Caki2 (cell line): ENCODE measurements at places on chromosomes 13 and 19.

DNA sequence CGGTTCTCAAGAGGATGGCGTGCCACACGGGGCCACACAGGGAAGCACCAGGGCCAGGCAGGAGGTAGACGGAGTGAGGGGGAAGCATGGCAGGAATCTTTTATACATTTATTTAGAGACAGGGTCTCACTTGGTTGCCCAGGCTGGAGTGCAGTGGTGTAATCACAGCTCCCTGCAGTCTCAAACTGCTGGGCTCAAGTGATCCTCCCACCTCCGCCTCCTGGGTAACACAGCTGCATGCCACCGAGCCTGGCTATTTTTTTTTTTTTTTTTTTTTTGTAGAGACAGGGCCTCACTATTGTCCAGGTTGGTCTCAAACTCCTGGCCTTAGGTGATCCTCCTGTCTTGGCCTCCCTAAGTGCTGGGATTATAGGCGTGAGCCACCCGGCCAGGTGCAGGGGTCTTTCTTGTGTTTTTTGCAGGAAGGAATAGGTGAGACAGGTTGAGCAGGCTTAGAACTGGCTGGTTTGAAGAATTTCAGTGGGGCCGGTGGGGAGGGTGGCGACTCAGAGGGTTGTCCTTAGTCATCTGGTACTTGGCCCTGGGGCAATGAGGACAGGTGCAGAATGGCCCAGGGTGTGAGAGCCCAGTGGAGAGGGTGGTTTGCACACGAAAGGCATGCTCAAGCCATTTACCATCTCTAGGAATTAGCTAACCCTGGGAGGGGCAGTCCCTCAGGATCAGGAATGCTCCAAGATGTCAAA lies 7.6 kb downstream of the SSC5D start:
- DNase-seq, result no peak

DNA sequence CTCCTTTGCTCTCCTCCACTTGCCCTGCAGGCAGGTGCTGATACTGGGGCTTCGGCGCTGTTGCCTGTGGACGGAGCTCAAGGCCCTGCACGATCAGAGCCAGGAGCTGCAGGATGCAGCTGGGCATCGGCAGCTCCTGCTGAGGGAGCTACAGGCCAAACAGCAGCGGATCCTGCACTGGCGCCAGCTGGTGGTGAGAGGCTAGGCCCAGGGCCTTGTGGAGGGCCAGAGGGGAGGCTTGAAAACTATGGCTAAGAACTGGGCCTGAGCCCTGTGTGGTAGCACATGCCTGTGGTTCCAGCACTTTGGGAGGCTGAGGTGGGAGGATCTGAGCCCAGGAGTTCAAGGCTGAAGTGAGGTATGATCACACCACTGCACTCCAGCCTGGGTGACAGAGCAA lies 6.3 kb downstream of the HAUS5 start:
- DNase-seq, result no peak

DNA sequence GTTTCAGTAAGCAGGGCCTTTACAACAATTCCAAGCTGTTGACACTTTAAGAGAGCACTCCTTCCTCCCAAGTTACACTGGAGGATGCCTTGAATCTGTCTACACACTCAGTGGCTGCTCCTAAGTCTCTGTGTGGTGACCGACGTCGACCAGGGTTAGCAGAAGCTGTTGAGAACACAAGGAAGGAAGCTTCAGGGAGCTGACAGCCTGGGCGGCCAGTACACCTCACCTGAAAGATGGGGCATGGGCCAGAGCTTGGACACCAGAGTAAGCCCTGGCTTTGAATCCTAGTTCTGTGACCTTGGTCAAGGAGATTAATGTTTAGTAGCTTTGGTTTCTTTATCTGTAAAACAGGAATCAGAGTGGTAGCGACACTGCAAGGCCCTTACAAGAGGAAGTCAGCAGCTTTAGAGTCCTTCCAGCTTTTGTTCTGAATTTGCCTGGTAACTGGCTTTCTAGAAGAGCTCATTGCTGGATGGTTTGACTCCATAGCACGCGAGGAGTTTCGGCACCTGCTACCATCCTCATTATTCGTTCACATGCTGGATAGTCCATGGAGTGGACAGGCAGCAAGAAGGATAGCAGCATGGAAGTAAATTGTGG lies 214.2 kb downstream of the FGF9 start:
- no peak for DNase-seq

- DNase-seq, result no peak
These were observed 52.0 kb upstream of the TNFRSF19 start for GRCh38 chr13:23518231-23518630.

DNA sequence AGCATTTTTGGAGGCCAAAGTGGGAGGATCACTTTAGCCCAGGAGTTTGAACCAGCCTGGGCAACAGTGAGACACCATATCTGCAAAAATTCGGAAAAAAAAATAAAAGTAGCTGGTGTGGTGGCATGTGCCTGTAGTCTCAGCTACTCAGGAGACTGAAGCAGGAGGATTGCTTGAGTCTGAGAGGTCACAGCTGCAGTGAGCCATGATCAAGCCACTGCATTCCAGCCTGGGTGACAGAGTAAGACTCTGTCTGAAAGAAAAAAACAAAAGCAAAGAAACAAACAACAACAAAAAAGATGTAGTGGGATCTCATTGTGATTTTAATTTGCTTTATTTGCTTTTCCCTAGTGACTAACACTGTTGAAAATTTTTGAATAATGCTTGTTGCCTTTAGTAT lies 394.7 kb upstream of the KLHL1 start:
- no peak for DNase-seq

DNA sequence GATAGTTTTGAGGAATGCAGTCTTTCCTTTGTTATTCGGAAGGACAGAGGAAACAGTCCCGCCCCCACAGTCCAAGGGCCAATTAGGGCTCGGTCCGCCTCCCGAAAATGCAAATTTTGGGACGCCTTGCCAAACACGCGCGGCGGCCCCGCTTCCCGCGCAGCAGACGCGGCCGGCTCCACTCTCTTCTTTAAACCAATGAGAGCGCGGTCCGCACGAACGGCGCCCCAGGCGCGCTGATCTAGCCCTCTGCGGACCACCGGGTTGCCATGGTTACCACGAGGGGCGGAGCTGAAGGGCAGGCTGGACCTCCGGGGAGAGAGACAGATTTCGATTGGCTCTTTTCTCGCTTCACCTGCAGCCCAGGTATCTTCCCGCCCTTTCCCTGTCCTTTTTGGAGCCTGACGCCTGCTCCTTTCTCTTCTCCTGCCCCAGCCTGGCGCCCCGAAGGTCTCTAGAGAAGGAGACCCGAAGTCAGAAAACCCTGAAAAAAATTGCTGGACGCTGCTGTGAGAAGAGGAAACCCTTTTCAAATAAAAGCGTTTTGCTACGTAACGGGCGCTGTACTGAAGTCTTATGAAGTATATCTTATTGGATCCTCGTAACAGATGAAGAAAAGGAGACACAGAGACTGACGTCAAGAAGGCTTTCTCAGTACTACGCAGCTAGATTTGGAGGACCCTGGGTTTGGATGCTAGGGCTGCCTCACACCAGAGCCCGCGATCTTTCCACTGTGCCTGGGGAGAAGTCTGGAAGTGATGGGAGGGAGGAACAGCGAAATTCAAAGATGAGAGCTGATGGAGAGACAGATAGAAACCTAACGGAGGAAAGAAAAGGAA lies 2.0 kb downstream of the PTH2 start:
- DNase-seq, result peak; percentile 61

DNA sequence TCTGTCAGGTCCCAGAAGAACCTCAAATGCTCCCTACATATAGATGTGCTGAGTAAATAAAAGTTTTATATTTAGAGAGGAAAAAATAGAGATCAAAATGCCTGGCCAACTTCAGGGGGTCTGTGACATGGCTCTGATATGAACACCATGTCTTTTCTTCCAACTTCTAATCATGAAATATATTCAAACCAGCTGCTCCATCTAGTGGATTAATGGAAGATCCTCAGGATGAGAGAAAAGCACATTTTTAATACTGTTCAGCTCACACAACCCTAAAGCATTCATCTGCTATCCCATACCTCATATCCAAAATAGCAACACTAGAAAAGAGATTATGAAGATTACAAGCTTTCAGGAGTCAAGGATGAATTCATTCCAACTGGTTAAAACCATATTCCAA lies 56.0 kb upstream of the DOCK9 start:
- DNase-seq, result peak; percentile 2

GRCh38 chr19:11856596-11857250 lies 8.2 kb downstream of the ZNF439 start:
- DNase-seq, result no peak

GRCh38 chr13:95217920-95218830 lies 83.1 kb downstream of the ABCC4 start:
- DNase-seq, result peak; percentile 29

DNA sequence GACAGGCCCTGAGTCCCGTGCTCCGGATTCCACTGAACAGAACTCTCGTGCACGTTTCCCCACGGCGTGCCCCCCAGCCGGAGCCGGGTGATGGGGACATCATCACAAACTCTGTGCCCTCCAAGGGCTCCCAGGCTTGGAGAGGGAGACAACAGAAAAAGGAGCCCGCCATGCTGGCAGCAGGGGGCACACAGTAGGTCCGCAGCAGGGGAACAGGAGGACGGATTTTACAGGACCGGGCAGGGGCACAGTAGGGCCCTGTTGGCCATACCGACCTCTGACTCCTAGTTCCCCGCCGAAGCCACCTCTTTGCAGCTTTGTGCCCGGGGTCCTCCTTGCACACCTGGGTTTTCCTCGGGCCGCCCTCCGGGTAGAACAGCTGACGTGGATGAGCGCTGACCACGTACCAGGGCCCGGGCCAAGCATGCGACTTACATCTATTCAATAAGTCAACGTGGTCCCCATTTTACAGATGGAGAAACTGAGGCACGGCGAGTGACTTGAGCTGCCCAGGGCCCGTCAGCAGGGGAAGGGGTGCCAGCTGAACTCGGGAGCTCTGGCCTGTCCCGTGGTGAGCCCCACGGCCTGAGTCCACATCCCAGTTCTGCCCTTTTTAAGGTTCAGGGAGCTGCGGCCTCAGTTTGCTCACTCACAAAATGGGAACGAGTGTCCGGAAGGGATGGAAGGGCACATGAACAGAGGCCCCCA lies 10.2 kb upstream of the ONECUT3 start:
- DNase-seq, result no peak

GRCh38 chr13:105139380-105140285 lies 1395.8 kb downstream of the EFNB2 start:
- no peak for DNase-seq

GRCh38 chr19:10518444-10519361 lies 1.5 kb upstream of the S1PR5 start:
- DNase-seq, result no peak

DNA sequence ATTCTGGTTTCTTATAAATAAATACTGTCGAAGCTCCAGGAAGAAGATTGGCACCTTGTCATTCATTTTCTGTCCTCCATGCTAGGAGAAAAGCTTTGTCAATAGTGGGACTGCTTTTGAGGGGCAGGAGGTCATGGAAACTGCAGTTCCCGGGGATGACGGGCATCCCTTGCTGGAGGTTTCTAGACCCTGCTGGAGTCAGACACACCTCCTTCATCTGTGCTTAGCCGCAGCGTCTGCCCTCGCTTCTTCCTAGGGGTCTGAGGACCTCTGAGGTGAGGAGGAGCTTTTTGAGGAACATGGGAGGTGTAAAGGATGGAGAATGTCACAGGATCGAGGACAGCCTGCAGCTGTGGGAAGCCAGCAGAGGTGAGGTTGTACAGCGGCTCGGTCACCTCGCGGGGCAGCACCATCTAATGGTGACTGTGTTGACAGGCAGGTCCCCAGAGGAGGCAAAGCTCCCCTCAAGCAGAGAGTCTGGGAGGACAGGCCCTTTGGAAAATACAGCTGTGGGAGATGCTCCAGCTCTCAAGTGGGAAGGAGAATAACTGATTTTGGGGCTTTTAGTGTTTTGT lies 172.7 kb upstream of the RNF113B start:
- DNase-seq, result no peak

DNA sequence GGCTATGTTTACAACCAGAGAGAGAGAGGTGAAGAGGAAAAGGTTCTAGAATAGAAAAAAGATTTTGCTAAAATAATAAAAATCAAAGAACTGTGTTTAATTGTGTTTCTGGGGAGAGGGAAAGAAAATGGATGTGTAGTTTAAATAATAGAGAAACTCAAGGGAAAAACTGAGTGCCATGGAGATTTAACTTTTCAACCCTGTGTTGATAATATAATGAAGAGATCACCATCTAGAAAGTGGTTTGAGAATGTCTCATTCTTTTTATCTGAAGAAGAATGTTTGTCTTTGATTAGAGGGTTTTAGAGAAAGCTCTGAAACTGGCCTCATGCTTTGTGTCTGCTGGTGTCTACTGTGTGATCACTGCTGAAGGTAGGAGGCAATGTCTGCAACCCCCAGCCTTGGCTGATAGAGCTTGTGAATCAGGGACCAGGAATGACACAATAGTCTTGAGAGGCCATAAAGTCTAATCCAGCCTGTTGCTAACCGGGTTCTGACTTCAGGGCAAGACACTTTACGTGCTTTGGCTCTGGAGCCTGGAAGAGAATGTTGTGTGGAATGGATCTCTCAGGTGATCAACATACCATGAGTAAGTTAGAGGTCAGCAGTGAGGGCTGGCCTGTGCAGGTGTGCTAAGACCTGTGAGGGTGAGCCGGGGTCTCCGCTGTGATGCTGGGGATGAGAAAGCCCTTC lies 5.4 kb downstream of the COL4A2 start:
- DNase-seq, result no peak

- DNase-seq, result peak; percentile 58
These were observed 3.4 kb downstream of the EVI5L start for GRCh38 chr19:7833225-7834099.

GRCh38 chr19:13848340-13848677 lies 28.6 kb upstream of the NANOS3 start:
- no peak for DNase-seq

GRCh38 chr19:12034198-12034597 lies 1.3 kb downstream of the ZNF433 start:
- no peak for DNase-seq

DNA sequence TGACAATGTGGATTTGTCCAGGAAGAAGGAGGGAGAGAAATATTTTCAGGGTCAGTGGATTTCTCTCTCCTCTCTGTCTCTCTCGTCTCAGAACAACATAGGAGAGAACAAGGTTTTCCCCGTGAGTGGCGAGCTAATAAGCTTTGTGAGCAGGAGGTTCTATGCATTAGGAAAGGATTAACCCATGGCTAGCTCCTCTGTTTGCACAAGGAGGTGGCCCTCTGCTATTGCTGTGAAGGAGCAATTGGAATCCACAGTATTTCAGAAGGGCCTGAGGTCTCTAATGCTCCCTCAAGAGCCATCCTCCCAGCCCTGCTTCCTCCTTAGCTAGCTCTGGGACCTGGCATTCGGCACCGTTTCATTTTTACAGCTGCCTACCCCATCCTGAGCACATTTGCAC lies 288.9 kb upstream of the MAB21L1 start:
- no peak for DNase-seq

DNA sequence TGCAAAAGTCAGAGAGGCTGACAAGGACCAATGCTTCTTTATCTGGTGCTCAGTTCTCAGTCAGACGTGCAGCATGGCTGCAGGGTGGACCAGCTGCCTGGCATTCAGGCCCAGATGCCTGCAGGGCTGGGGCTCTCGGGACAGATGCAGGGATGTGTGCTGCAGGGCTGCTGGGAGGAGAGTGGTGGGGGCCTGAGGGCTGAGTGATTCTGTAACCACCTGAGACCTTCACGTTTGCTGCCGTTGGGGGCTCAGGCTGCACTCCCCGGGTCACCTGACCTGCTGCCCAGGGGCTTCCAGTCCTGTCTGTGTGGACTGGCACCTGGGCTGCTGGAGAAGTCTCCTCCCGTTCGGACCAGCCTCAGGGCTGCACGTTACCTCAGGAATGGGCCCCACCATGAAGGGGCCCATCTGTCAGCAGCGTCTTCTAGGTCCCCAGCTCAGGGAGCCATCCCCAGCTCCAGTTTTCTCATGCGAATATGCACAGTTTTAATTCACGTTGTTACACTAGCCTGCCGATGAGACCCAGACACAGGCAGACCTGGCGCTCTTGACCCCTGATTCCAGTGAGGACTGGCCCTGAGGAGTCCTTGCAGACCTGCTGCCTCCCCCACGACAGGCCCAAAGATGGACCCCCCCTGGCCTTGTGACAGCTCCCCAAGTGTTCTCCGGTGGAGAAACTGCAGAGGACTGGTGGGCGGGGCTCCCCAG lies 16.9 kb downstream of the KCTD15 start:
- DNase-seq, result no peak
